ENCODE measurements at places on chromosomes 3 and 15.

DNA sequence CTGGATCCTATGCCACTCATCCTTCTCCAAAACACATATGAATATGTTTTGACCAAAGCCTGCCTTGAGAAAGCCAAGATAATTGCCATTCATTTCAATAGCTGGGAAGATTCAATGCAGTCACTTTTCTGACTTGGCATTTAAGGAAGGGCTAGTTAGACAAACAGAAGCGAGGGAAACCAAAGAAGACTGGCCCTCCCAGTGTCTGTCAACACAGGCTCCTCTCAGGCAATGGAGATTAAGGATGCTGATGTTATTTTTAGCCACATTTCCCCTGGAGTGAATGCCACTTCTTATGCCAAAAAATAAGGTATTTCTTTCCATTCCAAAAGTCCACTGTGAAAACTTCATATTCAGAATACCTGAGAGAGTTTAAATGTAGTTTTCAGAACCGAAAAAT, 101.7 kb downstream of the P3H2 start:
- no peak for DNase-seq

- peak; percentile 8 for DNase-seq
These were observed 58.0 kb downstream of the GABRG3 start for GRCh38 chr15:27028858-27029477.

DNA sequence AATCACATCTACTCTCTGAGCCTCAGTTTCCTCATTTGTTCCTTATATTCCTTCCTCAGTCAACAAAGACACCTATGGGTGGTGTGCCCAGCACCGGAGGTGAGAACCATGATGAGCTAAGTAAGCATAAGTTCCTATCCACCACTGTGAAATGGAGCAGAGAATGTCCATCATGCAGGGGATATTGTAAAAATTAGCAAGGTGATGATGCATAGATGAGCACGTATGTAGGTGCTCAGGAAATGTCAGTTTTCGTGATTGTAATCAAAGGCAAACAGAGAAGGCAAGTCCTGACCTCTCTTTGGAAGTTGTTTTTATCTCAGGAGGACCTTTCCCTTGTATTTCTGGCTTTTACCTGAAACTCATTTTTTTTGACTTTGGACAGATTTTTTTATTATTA, 165.4 kb downstream of the GHSR start:
- DNase-seq: no peak

- DNase-seq: no peak
These were observed 12.3 kb downstream of the SMAD3 start for GRCh38 chr15:67077641-67078215.

GRCh38 chr3:178137831-178138230, 398.4 kb upstream of the KCNMB2 start:
- no peak for DNase-seq

GRCh38 chr3:66255865-66256264, 35.1 kb downstream of the SLC25A26 start:
- no peak for DNase-seq

DNA sequence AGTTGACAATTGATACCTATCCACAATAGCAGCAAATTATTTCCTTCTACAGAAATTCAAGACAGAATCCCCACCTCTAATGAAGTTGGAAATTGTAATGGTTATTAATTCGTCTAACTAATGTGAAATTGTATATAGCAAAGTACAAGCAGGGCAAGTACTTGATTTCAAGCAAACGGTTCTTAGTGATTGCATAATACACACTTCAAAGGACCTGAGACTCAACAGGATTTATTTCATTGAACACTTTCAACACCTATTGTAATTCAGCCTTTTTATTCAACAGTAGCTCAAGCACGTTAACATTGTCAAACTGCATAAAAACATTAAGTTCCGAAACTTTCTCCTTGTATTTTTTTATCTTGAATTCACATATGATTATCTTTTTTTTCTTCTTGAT, 40.2 kb upstream of the AGTR1 start:
- no peak for DNase-seq

- DNase-seq: no peak
These were observed 145.9 kb downstream of the APBA2 start for GRCh38 chr15:29031502-29032228.

- DNase-seq: no peak
These were observed 54.0 kb downstream of the ETV5 start for GRCh38 chr3:186054792-186055352.

- peak; percentile 29 for DNase-seq
These were observed 880.8 kb downstream of the ROBO1 start for GRCh38 chr3:78887029-78887428.

DNA sequence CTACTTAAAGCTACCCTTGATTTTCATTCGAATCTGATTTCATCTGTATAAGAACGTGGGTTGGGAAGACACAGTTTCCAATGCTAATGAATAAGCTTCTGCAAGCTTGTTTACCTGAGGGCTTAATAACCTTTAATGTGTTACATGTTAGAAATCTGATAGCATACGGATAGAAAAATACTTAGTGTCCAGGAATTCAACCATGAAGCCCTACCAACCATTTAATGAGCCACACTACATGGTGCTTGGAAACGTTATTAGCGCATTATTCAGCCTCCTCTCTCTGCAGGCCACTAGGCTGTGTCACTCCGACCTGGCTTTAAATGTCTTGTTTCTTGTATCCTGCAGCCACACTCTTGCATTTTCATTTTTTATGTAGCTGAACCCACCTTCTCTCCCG, 1.6 kb downstream of the FAM81A start:
- DNase-seq: peak; percentile 3

DNA sequence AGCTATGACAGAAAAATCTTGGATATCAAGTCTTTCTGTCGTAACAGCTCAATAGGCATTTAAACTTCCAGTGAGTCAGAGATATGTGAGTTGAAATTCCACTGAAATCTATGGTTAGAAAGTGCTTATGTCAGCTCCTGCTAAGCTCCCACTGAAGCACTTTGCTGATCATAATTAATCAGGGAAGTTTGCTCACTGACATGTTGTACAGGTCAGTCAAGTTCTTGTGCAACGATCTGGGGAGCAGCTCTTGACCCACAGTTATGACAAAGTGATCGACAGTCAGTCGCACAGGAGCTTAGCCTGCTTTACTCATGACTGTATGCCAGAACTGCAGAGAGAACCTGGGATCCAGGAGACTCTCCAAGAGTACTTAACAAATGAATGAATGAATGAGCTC, 453.5 kb downstream of the SOX2 start:
- peak; percentile 77 for DNase-seq

DNA sequence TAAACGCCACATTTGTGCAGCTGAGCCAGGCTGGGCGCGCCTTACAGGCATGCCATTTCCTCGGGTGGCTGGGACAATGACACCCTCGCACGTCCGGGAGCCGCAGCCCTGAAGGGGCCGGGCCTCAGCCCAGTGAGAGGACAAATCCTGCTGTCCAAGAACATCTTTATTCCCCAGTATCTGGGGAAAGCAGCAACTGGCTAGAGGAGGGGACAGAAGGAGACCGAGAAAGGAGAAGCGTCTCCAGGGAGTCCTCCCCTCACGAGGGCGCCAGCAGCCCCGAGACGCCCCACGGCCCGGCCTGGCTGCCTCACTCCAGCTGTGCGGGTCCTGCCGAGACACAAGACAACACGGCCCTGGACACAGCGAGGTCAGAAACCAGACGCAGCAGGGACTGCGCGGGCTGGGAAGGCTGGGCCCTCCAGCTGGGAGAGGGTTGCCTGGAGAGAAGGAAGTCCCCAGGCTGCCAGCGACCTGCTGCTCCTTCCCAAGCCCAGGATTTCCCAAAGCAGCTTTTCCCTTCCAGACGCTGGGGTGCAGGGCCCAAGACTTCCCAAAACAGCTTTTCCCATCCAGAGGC, 130.2 kb downstream of the CHSY1 start:
- peak; percentile 31 for DNase-seq

GRCh38 chr3:86982883-86983282, 8.1 kb downstream of the VGLL3 start:
- no peak for DNase-seq

DNA sequence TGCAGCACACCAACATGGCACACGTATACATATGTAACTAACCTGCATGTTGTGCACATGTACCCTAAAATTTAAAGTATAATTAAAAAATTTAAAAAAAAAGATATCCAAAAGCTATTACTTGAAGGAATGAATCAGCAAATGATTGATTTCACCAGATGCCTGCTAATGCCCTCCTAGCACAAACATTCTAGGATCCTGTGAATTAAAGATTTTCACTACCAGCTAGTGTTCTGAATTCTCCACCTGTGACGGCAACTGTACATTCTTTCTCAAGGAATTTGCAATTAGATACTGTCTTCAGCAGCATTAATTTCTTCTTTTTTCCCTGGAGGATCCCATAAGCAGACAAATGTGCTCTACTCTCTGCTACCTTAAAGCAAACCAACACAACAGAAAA, 694.9 kb downstream of the NTRK3 start:
- no peak for DNase-seq

- DNase-seq: peak; percentile 72
These were observed 20.4 kb upstream of the COPG1 start for GRCh38 chr3:129228891-129229585.

GRCh38 chr15:99446565-99447496, 119.0 kb upstream of the MEF2A start:
- DNase-seq: no peak

DNA sequence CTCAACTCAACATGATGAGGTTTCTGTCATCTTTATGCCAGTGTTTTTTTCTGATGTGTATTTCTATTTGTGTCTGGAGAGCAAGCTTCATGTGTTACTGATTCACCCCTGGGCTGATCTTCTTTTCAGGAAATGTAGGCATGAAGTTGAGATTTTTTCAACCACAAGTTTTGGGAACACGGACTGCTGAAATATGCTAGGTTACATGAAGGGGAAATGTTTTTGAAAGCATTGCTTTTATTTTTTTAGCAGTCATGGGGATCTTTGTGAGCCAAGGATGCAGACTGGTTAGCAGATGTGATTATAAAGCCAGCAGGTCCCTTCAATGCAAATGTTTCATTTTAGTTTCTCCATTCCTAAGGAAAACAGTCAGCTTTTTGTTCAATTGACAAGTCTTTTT, 219.3 kb upstream of the COL8A1 start:
- DNase-seq: no peak

GRCh38 chr3:52238761-52239701, at the start of gene TWF2:
Gene TWF2 (minus strand): TSS chr3:52239158. CDS start chr3:52239016, 142 bp downstream.
- DNase-seq: peak; percentile 85

GRCh38 chr3:4401441-4401840, 65.6 kb downstream of the SUMF1 start:
- DNase-seq: no peak

DNA sequence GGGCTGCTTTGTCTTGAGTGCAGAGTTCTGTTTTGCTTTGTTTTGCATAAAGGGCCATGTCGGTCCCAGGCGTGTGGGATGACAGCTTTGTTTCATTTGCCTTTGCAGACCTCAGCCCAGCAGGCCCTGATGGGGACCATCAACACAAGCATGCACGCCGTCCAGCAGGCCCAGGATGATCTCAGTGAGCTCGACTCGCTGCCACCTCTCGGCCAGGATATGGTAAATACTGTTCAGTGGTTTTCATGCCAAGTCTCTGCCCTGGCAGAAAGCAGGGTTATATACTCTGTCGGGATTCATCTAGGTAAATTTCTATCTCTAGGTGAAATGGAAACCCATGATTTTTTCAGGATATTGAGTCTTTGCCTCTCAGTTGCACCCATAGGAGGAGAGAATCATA, 343.9 kb upstream of the TPM1 start:
- no peak for DNase-seq

- no peak for DNase-seq
These were observed 463.9 kb downstream of the WDR72 start for GRCh38 chr15:53295574-53295973.

- DNase-seq: no peak
These were observed 501.7 kb upstream of the ARPP21 start for GRCh38 chr3:35137612-35138011.

GRCh38 chr15:73239564-73240215, 129.1 kb downstream of the HCN4 start:
- DNase-seq: peak; percentile 20

All from kidney tubule cell (primary cell).